ENCODE measurements at places on chromosomes 13 and 19. TPM values are rescaled to one million over a fixed set of nuclear protein-coding genes. Genes with fewer than 3 reads are reported as not detected.

DLEU7 gene
- not detected for total RNA-seq

SARS2 gene
- 26.0 TPM for total RNA-seq

ATP5F1D gene
- 10.5 TPM for total RNA-seq

SIGLECL1 gene
- not detected for total RNA-seq

FZR1 gene
- 44.0 TPM for total RNA-seq

MBD3L2 gene
- total RNA-seq: not detected

Data from hair follicle dermal papilla cell (primary cell).